ENCODE measurements at places on chromosomes 12 and 14.
A peak's percentile ranks its signal among the peaks of the same experiment; 100 is the strongest.

DNA sequence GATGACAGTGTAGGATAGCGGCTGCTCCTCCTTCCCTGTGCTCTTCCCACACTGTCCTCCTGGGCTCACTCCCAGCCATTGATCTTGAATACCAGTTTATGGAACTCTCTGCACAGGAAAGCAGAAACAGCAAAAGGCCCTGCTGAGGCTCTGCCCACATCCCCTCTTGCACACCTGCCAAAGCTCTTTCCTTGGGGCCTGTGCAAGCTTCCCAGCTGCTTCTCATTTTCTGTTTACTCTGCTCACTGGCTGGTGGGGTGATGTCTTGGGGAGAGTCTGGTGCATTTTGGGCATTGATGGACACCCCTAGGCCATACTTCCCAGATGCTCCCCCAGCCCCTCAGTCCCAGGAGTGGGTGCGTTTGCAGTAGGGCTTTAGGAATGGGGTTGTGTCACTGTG, 361.8 kb downstream of the TMEM121 start:
- no peak for DNase-seq

GRCh38 chr14:99930420-99931274, 134.6 kb upstream of the EVL start:
- DNase-seq = no peak

GRCh38 chr14:55867719-55868118, 250.5 kb upstream of the PELI2 start:
- no peak for DNase-seq

GRCh38 chr12:45148619-45149018, 67.3 kb upstream of the ANO6 start:
- DNase-seq = no peak

GRCh38 chr14:54722791-54723432, 156.0 kb downstream of the SAMD4A start:
- DNase-seq = peak; percentile 25

DNA sequence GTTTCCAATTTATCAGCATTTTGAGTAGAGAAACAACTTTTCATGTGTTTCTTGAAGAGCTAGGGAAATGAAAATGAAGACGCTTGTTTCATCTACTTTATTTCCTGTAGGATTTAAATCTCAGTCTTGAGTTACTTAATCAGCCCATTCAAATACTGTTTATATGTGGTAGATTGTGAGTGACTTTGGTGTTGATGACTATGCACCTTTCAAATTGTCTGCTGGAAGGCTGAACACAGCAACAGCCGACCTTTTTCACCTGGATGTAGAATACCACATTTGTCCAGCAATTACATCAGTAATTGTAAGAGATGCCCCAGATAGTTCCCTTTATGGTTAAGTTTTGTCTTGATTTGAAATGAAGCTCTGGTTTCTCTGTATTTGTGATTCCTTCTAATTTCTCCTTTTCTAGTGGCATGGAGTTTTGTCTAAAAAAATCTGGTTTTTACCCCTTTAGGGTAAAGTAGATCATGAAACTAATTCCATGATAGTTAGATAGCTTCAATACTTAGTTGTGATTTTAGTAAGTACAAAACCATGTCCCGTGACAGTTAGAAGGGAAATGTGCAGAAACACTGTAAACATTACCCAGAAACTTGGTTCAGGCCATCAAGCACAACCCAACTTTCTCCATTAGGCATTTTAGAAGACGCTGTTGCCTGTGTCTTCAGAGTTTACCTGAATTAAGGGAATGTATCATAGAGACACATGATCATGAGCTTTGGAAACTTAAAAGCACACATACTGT, 165.0 kb downstream of the SRGAP1 start:
- no peak for DNase-seq

- no peak for DNase-seq
Observed at GRCh38 chr12:71029302-71029701, 108.8 kb upstream of the PTPRR start.

DNA sequence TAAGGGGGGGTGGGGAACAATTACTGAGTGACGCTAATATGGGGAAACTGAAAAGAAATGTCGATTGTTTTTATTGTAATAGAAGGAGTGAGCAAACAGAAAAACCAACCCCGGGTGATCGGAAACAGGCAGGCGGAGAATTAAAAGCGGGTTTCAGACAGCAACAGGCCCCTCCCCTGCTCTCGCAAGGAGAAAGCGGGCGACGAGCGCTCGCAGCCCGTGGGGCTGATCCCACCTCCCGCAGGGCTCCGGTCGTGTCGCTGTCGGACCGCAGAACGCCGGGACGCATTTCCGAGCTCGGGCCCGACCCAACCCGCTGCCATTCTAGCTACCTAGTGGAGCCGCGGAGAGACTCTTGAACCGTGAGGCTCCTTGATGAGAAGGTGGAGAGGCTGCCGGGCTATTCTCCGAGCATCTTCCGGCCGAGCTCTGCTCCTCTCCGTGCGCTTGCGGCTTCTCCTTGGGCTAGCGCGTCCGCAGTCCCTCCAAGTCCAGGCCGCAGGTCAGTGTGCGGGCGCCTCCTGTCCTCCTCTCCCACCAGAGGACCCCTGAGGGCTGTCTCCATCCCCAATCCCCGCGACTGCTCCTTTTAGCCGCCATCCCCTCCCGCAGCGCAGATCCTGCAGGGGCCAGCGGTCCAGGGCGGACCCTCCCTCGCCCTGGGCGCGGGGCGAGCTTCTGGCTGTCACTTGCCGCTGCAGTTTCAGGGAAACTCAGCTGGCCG, 4.1 kb upstream of the PAX9 start:
- peak; percentile 58 for DNase-seq

DNA sequence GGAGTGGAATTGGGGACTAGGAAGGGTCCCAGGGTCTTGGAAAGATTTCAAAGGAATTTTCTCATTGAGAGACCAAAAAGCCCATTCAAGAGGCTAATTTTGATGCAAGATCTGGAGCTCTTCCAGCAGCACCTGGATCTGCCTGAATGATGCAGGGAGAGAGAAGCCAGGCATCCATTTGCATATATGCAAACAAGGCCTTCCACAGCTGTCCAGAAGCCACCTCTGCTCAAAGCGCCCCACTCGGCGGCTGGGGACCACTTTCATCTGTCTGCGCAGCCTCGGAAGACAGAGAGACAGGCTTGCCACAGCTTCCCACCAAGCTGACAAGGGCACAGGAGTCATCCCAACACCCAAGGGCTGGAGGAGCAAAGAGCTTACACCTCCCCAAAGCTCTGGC, 295.6 kb downstream of the DPF3 start:
- DNase-seq = peak; percentile 84

DNA sequence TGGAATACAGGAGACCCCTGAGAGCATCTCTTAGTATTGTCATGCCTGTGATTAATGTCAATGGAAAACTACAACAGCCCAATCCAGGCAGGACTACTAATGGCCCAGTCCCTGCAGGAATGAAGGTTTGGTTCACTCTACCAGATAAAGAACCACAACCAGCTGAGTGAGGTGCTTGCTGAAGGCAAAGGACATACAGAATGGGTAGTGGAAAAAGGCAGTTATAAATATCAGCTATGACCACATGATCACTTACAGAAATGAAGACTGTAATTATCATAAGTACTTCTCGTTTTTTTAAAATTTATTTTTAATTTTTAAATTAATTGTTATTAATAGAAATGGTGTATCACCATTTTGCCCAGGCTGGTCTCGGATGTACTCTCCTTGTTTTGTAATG, 17.2 kb upstream of the LPCAT3 start:
- no peak for DNase-seq

DNA sequence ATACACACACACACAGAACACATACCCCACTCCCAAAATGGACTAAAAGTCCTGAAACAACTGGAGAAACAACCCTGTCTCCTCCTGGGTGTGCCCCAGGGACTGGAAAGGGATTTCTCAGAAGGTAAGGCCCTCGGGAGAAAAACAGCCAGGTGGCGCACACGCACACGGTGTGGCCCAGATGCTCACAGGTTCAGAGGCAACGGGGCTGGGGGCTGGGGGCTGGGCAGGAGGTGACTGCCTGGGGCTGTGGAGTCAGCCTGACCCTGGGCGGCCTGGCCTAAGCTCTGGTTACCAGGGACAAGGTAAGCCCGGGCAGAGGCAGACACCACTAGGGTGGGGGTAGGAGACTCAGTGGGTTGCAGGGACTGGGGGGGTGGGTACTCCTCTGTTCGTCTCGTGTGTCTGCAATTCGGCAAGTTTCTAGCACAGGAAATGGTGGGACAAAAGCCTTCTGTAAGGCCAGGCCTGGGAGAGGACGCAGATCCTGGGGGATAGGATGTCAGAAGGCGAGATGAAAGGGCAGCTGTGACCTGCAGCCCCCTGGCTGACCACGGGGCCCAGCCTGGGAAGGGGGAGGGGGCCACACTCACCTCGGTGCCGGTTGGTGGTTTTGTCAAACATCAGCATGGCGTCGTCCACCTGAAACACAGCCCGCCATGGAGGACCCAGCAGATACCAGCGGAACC, 10.4 kb downstream of the MSI1 start:
- DNase-seq = no peak

GRCh38 chr12:47615711-47616110, 90.1 kb downstream of the RPAP3 start:
- no peak for DNase-seq

- no peak for DNase-seq
Observed at GRCh38 chr12:19388131-19388549, 51.2 kb upstream of the AEBP2 start.

DNA sequence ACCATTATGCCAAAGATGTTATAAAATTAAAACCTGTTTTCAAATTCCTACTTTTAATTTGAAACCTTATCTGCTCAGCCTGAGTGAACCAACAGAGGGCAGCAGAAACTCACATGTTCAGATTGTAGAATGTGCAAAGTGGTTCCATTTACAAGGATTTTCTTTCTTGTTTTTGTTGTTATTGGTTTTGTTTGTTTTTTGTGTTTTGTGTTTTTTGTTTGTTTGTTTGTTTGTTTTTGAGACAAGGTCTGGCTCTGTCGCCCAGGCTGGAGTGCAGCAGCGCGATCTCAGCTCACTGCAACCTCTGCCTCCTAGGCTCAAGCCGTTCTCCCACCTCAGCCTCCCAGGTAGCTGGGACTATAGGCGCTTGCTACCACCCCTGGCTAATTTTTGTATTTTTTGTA, 22.8 kb upstream of the GARIN2 start:
- DNase-seq = peak; percentile 12

- DNase-seq = no peak
Observed at GRCh38 chr12:105562199-105562971, 231.9 kb downstream of the C12orf75 start.

- no peak for DNase-seq
Observed at GRCh38 chr12:18810537-18811253, 72.8 kb downstream of the CAPZA3 start.

GRCh38 chr12:88895634-88896033, 315.4 kb upstream of the KITLG start:
- no peak for DNase-seq

DNA sequence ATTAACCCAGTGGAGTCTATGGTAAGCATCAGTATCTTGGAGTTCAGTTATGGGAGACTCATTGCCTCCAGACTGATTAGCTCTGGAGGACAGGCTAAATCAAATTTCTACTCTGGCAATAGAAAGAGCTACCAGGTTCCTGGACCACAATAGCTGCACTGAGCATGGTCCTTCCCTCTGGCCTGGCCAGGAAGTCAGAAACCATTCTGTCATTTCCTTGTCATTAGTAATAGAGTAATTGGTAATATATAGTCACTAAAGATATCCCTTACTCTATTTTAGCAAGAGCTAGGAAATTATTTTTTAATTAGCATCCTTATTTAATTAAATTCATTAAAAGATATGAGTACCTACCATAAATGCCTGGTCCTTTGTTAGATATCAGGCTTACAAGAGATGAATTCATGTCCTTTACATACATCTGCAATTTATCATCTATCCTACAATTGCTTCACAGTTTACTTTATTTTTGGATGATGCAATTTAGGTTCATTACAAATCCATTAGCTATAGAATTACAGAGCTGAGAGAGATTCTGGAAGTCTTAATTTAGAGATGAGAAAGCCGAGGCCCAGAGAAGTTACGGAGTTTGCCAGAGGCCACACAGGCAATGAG, 23.7 kb upstream of the TDRD9 start:
- no peak for DNase-seq
